GM12864 (cell line): ENCODE measurements at places on chromosomes 1 and 21.

GRCh38 chr1:10597492-10598388 lies 123.0 kb downstream of the PEX14 start:
- no peak for DNase-seq

DNA sequence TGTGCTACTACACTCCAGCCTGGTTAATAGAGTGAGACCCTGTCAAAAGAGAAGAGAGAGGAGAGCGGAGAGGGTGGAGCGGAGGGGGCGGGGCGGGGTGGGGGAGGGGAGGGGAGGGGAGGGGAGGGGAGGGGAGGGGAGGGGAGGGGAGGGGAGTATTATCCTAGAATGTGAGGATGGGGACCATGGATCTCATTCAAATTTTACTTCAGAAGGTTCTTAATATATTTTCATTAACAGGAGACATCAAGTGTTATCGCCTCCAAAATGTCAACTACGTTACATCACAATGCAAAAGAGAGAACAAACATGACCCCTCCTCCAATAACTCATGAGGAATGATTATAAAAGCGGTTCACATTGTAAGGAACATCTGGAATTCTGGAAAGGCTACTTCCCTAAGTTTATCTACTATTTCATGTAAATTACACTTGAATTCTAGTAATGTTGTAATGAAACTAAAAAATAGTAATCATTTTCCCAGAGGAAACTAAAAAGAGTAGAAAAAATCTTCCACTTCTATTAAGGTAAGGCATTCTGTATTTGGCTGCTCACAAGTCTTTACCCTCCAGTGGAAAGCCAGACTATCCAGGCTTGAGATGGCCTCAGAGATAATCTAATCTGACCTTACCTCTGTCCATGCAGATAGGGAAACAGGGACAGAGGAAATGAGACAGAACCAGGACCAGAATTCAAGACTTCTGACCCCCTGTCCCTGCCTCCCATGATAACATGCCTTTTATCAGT lies 18.8 kb upstream of the GUCA2A start:
- DNase-seq, result no peak

GRCh38 chr1:212937034-212937433 lies 13.3 kb upstream of the VASH2 start:
- DNase-seq, result no peak

DNA sequence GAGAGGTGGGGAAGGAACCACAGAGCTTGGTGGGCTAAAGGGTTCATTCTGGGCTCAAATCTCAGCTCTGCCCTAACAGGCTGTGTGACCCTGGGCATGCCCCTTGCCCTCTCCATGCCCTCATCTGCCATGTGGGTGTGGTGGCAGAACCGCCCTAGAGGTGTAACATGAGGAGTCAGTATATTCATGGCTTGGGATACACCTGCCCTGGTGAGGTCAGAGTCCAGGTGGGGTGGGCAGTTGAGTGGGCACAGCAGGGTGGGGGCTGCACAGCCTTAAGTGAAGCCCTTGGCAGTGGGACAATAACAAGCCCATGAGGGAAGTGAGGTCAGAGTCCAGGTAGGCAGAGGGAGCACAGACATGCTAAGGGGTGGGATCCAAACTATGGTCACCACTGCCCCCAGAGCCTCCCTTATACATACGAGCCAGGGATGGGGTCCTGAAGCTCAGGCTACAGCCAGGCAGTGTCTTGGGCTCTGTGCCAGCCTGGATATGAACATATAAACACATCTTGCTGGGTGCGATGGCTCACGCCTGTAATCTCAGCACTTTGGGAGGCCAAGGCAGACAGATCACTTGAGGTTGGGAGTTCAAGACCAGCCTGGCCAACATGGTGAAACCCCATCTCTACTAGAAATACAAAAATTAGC lies 59.0 kb upstream of the EFHD2 start:
- DNase-seq, result no peak

DNA sequence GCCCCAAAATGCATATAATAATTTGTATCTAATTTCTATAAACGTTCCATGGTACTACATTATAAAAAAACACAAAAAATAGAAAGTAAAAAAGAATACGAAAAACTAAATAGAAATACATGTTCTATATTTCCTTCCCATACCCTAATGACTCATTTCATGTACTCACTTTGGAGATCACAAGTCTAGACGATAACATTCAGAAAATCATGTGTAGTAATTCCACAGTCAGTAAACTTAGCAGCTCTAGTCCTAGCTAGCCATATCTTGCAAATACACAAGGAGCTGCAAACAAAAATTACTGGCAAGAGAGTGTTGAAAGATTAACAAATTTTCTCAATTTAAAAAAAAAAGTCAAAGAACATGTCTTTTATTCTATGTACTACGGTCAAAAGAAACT lies 1.4 kb downstream of the GOLPH3L start:
- DNase-seq, result no peak
